ENCODE measurements at places on chromosomes 7 and 10. TPM values are rescaled to one million over a fixed set of nuclear protein-coding genes. Genes with fewer than 3 reads are reported as not detected.

DNA sequence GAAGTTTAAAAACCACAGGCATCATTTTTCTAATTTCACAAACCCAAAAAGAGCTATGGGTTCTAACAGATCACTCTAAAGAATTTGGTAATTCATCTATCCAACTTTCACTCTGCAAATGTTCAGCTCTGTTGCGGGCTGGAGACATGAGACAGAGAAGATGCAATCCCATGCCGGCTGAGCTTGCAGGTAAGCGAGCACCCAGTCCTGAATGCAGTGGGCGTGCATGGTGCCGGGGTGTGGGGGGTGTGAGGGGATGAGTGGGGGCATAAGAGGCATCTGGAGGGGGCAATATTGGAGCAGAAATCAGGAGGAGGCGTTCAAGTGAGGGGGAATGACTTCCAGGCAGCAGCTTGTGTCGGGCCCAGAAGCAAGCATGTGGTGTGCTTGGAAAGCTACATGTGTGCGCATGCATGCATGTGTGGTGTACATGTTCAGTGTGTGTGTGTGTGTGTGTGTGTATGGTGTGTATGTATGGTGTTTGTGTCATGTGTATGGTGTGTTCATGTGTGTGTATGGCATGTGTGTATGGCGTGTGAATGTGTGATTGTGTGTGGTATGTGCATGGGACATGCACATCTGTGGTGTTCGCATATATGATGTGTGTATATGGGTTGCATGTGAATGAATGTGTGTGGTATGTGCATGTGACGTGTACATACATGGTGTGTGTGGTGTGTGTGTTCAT is 172.9 kb downstream of the PRKCQ start:
- DNase-seq: no peak

DNA sequence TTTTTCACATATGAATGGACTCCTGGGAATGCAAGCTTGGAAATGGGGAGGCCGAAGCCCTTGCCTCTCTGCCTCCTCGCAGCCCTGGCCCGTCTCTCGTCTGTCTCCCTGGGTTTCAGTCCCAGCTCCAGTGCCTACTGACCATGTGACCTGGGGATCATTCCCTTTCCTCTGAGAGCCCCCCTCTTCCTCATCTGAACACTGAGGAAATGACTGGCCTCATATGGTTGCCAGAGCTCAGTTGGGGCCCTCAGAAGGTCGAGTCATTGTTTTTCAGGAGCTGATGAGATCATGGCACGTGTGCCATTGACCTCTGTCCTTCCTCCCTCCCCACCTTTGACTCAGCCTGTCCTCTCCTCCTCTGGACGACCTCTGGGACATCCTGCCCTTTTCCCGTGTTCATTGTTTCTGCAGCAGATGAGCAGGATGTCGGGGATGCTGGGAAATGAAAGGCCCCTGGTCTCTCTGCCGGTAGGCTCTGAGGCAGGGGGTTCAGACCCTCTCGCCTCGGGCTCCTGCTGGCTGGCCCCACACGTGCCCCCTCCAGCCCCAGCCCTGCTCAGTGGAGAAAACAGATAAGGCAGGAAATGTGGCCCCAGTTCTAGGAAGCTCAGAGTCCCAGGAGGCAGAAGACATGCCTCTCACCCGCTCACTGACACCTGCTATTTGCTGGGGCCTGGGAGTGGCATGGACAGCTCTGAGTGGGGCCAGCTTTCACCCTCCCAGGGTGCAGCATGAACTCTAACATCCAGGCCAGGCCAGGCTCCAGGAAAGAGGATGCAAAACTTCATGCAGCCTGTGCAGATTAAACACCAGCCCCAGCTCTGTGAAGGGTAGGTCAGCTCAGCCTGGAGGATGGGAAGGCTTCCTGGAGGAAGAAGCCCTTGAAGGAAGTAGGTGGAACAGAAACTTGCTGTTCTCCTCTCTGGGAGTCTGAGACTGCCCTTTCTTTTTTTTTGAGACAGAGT is 8.3 kb upstream of the PPP1R35 start:
- DNase-seq: peak; percentile 78

GRCh38 chr10:86967481-86967941 is 771 bp upstream of the ADIRF start:
- peak; percentile 17 for DNase-seq

- DNase-seq: no peak
Measured at GRCh38 chr10:31760674-31761081, 168.0 kb downstream of the ARHGAP12 start.

The DPP6 gene
- 22.3 TPM for total RNA-seq

All from stomach (tissue), 19 donors.